WERI-Rb-1 (cell line): ENCODE measurements at places on chromosomes 7 and 10.

DNA sequence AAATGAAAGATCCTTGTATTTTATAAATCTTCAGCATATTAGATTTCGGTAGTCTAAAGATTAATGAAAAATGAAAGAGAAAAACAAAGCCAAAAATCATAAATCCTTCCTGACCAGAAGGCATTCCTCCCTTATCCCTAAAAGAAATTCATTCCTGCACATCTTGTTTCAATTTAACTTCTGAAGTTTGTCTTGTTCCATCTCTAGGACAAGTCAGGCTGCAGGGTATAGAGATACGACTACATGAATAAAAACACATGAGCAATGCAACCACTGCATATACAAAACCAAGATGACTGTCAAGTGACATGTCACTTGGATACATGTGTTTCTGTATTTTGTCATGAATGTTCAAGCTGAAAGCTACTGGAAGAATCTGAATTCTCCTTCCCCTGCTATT, 214.9 kb downstream of the JAZF1 start:
- DNase-seq: no peak

- DNase-seq: no peak
Measured at GRCh38 chr7:44291066-44291732, 34.2 kb downstream of the CAMK2B start.

GRCh38 chr10:73093922-73094850, 2.5 kb downstream of the P4HA1 start:
- no peak for DNase-seq

DNA sequence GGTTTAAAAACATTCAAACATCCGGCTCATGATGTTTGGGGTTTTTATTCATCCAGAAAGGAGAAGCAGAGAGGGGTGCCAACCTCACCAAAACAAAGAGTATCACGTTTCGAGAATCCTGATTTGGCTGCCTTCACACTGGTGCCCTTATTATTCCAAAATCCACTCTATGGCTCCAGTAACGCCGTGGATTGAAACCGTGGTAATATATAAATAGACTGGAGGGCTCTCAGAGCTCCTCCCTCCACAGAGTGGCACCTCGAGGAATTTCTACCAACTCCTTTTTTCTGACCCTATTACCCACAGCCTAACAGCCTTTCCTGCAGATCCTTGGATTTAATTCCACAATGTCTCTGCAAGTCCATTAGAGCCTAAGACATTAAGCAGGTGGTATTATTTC, 353.6 kb downstream of the CRPPA start:
- DNase-seq: no peak

DNA sequence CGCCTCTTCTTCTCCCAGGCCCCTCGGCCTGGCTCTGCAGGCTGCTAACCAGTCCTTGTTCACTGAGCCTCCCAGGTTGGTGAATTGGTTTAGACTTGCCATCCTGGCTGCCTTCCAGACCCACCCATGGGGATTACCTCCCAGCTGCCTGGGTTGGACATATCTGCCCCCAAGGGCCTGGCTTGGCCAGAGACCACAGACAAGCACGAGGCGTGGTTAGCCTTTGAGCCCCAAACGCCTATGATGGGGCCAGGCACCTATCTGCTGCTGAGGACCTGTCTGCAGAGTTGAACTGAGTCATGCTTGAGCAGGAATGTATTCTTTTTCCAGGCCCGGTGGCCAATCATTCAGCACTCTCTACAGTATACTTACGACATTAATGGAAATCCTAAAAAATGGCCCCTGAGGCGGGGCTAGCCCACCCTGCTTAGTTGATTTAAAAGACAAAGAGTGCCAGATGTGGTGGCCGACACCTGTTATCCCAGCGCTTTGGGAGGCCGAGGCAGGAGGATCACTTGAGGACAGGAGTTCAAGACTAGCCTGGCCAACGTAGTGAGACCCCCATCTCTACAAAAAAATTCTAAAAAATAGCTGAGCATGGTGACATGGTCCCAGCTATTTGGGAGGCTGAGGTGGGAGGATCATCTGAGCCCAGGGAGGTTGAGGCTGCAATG, 361.5 kb downstream of the FRMD4A start:
- no peak for DNase-seq

DNA sequence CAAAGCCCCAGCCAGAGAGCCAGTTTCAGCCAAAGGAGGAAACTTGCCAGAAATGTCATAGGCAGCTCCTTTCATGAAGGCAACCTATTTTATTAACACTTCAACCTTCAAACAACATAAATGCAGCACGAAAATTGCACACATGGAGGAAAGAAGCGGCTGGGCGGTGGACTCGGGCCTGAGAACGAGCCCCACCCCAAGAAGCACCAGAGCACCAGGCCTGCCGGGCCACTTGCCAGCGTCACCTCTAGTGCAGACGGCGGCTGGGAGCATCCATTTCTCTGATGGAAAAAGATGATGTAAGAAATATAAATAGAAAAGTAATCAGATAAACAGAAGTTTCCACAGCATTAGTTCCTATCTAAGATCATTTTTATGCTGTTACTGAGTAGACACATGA, 100.0 kb downstream of the TCERG1L start:
- no peak for DNase-seq

DNA sequence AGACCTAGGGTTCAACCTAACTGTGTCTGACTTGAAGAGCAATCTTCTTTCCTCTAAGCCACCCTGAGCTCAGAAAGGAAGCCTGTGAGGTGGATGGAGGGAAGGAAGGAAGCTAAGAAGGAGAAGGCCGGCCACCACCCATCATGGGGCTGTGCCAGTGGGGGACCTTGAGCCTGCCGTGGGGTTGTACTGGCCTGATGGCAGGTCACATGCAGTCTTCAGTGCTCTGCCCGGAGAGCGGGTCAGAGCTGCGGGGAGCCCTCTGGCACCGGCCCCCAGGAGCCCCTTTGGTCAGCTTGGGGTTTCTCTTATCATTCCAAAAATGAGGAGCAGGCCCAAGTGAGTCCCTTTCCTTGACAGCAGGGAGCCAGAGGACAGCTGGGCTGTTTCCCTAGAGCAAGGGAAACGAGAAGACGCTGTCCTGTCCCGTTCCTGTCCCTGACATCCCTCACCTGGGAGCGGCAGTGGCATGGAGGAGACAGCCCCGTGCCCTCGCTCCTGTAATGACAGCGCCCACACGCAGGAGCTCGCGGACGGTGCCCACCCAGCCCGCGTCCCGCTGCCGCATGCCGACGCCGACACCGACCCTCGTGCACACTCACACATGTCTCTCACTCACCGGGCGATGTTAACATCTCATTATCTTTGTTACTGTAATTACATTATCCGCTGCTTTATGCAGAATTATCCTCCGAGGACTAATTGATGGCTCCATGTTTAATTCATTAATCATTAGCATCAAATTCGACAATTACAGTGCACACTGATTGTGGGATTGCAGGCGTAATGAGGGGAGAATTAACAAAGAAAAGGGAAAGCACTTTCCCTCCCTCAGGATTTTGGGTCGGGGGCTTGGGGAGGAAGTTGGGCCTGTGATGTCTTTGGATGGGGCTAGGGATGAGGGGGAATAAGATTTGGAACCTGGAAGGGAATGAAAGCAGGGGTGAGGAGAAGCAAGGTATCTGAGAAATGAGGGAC, 31.3 kb downstream of the GBX1 start:
- no peak for DNase-seq

DNA sequence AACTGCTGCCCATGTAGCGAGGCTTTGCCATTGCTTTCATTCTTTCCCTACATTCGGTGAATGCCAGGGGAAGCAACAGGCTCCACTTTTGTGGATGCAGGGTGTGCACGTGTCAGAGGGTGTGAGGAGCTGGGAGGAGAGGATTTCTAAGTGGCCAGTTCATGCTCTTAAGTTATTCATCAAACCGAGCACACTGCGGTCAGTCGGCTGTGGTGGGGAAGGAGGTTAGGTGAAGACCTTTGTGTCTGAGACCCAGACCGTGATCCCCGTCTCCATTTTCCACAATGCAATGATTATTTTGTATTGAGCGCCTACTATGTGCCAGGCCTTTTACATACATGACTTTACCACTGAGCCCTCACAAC, 438.6 kb upstream of the GALNT17 start:
- no peak for DNase-seq

DNA sequence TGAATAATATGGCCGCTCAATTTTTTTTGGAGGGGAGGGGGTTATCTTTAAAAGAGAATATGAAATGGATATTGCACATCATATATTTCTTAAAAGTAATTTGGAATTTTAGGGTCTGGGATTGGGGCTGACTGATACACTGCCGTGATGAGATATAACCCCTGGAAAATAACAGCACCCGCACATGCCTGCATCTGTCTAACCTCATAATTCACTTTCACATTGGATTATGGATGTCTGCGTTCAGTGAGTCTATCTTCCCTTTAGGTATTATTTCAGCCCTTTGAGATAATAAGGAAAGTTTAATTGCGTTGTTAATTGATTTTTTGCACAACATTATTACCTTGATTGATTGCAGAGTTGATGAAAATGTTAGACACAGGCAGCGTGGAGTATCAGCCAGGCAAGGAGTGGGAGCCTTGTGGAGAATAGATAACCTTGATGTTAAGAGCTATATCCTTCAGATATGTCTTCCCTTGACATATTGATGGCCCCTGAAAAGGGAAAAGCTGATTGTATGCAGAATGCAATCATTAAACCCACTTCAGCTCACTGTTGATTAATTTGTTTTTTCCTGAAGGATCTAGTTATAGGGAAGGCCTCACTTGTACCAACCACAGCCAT, 1095.2 kb downstream of the KCNMA1 start:
- DNase-seq: no peak

GRCh38 chr10:8051109-8051821, 3.2 kb upstream of the GATA3 start:
- DNase-seq: no peak

- DNase-seq: no peak
Measured at GRCh38 chr10:416091-416515, 273.4 kb downstream of the DIP2C start.

GRCh38 chr7:2128601-2129322, 104.0 kb downstream of the MAD1L1 start:
- DNase-seq: no peak

- no peak for DNase-seq
Measured at GRCh38 chr10:93412801-93413200, 69.3 kb downstream of the MYOF start.

DNA sequence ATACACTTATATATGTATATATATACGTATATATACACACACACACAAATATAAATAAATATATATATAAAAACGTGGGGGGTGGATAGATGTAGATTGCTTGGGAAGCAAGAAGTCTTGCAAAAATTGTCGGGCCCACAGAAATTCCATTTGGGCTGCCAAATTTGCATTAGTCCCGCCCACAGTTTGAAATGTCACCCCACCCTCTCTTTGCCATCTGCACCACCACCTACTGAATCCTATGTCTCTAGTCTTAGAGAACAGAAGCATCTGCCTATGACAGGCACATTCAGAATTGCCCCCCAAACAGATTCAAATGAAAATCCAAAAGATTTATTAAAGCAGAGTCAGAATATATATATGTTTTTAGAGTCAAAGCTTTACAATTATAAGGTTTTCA, 25.6 kb upstream of the CACNA2D1 start:
- no peak for DNase-seq
